ENCODE measurements at places on chromosomes 5 and 9.

GRCh38 chr5:135567661-135568060, 11.1 kb downstream of the CXCL14 start:
- no peaks in the 10 kb centered on the region for H3K27me3 ChIP-seq
- no peaks in the 10 kb centered on the region for H3K36me3 ChIP-seq
- H3K4me1 ChIP-seq, result peaks cover 5% of the 10 kb centered on the region
- no peak overlapping the region for H3K4me3 ChIP-seq

DNA sequence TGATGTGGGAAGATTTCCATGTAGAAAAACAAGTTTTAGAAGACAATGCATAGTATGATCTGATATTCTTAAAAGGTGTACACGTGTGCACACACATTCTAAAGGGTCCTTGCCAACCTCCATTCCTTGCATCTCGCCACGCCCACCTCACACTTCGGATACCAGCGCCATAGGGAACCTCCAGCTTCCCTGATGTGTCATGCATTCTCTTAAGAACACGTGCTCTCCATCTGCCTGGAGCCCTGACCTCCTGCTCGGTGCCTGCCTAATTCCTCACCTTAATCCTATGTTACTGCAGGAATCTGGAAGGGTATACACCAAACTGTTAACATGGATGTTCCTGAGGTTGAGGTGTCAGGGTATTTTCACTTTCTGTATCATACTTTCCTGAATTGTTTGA, 63.1 kb downstream of the PTCD2 start:
- no peaks in the 10 kb centered on the region for H3K36me3 ChIP-seq
- peaks cover 8% of the 10 kb centered on the region for H3K4me1 ChIP-seq
- no peak for DNase-seq
- no peak overlapping the region for H3K4me3 ChIP-seq
- H3K27ac ChIP-seq, result no peak overlapping the region

DNA sequence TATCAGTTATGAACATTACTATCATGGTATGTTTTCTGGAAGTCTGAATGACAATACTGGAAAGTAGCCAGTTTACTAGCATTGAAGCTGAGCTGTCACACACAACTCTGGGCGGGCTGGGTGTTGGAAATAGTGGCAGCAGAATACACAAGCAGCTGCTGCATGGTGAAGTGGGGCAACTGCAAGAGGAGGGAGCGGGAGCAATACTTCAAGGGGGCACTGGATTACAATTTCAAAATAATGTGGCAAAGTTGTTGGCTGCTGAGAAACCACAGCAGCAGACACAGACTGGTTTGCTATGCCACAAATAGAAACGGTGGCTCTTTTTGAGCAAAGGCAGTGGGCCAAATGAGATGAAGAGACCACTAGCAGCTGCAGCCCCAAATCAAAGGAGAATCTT, 350.2 kb downstream of the KIAA0825 start:
- no peak overlapping the region for H3K27ac ChIP-seq
- H3K27me3 ChIP-seq, result no peaks in the 10 kb centered on the region
- H3K36me3 ChIP-seq, result no peaks in the 10 kb centered on the region
- no peaks in the 10 kb centered on the region for H3K4me1 ChIP-seq
- DNase-seq, result no peak
- H3K4me3 ChIP-seq, result no peak overlapping the region

DNA sequence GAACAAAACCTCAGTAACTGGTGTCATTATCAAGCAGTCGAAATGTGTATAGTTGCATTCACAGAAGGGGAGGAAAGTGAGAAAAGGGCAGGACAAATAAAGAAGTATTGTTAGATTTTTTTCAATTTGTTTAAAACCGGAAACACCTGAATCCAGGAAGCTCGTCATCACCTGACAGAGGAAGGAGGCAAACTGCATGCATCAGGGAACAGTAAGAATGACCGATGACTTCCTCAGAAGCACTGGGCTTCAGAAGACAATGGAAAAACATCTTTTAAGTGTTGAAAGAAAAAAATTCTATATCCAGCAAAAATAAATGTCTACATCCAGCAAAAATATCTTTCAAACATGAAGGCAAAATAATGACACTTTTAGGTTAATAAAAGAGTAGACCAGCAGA, 29.5 kb downstream of the PLEKHG4B start:
- no peaks in the 10 kb centered on the region for H3K36me3 ChIP-seq
- H3K27me3 ChIP-seq, result no peaks in the 10 kb centered on the region
- no peak for DNase-seq
- no peak overlapping the region for H3K27ac ChIP-seq

DNA sequence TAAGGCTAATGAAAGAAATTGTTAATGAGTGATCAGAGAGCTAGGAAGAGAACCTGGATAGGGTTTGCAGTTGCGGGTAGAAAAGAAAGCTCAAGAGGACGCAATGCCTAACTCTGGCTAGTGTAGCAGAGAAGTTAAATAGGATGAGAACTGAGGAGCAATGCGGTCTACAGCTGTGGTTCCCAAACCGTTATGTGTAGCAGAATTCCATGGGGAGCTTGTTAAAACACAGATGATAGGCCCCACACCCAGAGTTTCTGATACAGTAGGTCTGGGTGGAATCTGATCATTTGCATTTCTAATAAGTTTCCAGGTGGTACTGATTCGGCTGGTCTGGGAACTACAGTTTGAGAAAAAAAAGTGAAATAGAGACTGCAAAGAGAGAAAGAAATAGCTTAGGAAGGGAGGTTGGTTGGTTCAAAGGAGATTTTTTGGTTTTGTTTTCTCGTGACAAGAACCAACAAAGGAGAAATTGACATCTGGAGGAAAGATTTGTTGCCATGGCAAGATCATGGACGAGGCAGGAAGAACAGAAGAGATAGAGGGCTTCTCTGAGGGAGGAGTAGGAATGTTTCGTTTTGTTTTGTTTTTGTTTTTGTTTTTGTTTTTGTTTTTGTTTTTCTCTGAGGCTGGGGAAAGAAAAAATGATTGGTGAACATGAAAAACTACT, 276.1 kb downstream of the ARRDC3 start:
- H3K4me1 ChIP-seq, result no peaks in the 10 kb centered on the region
- H3K4me3 ChIP-seq, result no peak overlapping the region
- no peaks in the 10 kb centered on the region for H3K36me3 ChIP-seq
- no peak overlapping the region for H3K27ac ChIP-seq
- no peak for DNase-seq
- no peaks in the 10 kb centered on the region for H3K27me3 ChIP-seq

GRCh38 chr5:116686438-116686837, 111.8 kb upstream of the SEMA6A start:
- no peak for DNase-seq
- no peaks in the 10 kb centered on the region for H3K36me3 ChIP-seq
- H3K27ac ChIP-seq, result no peak overlapping the region
- H3K27me3 ChIP-seq, result no peaks in the 10 kb centered on the region

GRCh38 chr5:58794875-58795274, 212.0 kb downstream of the RAB3C start:
- H3K4me3 ChIP-seq, result no peak overlapping the region
- H3K4me1 ChIP-seq, result peaks cover 12% of the 10 kb centered on the region
- H3K36me3 ChIP-seq, result no peaks in the 10 kb centered on the region
- DNase-seq, result no peak
- H3K27me3 ChIP-seq, result no peaks in the 10 kb centered on the region

DNA sequence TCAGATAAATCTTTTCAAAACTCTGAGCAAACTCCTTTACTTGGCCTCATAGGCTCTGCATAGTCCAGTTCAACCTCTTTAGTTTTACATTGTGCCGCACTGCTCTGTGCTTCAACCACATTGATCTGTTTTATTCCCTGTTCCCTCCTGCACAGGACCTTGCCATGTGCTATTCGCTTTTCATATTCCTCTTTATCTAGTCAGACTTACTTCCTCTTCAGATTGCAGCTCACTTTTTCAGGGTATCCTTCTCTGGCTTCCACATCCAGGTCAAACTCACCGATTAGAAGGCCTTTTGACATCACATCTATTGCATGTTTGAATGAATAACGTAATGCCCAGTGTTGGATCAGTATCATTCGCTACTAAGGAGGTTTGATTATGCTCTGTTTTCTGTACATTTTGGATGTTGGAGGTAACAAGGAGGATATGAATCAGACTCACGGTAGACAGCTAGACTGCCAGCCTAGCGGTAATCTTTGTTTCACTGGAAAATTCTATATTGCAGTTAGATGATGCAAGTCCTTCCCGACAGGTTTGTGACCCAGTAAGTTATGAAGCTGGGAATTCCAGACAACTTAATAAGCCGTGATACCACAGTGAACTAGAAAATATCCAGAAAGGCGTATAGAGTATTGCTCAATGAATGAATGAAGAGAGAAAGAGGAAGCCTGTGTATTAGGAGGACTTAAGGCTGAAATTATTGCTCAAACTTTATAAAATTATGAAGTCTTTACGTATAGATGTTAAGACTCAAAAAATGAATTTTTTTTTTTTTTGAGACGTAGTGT, 65.7 kb downstream of the IQGAP2 start:
- H3K4me3 ChIP-seq, result no peak overlapping the region
- H3K27me3 ChIP-seq, result no peaks in the 10 kb centered on the region
- H3K36me3 ChIP-seq, result no peaks in the 10 kb centered on the region
- no peak overlapping the region for H3K27ac ChIP-seq
- no peak for DNase-seq
- H3K4me1 ChIP-seq, result peaks cover 11% of the 10 kb centered on the region

Data from A673 (cell line).